ENCODE measurements at places on chromosomes 16 and 17.

DNA sequence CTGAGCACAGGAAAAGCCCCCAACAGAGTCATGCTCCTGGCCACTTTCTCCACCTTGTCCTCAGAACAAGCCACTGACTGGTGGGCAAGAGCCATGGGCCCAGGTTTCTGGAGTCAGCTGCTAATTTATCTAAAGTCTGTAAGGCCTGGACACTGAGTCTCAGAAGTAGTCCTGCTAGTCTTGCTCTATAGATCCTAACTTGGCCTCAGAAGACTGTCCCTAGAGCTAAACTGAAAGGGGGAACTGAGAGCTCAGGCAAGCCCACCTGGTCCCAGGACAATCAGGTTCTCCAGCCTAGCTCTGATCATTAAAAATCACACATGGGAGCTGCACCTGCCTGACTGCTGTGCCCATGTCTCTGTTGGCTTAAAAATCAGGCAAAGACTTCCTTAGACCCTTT, 485.8 kb downstream of the SLC39A11 start:
- DNase-seq, result no peak

- no peak for DNase-seq
Observed at GRCh38 chr16:7517496-7517895, 184.9 kb downstream of the RBFOX1 start.

- no peak for DNase-seq
Observed at GRCh38 chr16:582218-582613, 7.7 kb upstream of the RAB40C start.

- DNase-seq, result no peak
Observed at GRCh38 chr17:40462343-40463121, 19.3 kb downstream of the IGFBP4 start.

DNA sequence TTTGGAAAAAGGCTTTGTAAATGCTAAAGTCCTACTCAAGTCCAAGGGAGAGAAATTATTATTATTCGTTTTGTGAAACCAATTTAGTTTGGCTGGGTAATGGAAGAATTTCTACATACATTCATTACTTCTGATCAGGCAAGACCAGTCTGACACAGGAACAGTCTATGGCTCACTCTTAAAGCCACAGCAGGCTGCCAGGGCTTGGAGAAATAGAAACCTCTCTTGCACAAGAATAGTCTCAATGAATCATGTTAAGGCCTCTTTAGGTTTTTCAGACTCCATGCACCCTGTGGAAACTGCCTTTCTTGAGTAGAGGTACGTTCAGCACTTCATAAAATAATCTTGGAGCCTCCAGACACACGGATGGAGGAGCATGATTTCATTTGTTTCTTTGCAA, 167.7 kb downstream of the IRX3 start:
- DNase-seq, result no peak

DNA sequence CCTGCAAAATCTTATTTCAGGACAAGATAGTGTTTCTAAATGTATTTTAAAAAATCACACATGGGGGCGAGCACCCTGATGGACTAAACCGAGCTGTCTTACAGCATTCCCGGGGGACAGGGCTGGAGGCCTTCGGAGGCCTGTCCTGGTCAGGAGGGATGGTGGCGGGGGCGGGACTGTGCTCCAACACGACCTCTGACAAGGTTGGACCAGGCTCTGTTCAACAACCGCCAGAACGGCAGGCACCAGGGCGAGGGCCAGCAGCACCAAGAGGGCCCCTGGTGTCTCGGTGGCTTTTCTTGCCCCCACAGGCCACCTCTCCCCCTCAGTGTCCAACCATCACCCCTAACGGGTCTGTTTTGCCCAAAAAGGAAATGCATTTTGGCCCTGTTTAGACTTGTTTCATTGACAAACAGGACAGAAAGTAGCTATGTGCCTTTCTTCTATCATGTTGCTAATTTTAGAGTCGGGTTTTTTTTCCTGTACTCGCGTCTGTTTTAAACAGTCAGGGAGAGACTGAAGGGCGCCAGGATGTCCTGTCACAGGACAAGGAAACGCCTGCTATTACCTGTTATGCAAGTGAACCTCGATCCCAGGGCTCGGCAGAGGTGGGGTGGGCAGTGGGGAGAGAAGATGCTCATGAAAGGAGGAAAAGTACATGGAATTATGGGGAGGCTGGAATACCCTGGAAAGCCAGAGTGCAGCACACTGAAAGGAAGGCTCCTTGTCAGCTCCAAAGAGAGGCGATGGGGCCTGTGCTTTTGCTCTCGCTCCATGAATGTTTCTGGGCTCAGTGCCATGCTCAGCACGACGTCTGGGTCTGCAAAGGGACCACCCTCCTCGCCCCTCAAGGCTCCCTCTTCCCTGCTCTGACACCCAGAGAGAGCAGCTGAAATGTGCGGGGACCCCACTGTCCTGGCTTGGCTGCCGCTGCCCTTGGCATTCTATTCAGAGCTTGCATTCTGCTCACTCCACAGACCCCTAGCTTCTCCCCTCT, 11.9 kb downstream of the TMEM204 start:
- no peak for DNase-seq

GRCh38 chr16:11142261-11142630, 113.8 kb downstream of the SOCS1 start:
- no peak for DNase-seq

- DNase-seq, result no peak
Observed at GRCh38 chr17:63918305-63918704, 334 bp downstream of the GH1 start.

DNA sequence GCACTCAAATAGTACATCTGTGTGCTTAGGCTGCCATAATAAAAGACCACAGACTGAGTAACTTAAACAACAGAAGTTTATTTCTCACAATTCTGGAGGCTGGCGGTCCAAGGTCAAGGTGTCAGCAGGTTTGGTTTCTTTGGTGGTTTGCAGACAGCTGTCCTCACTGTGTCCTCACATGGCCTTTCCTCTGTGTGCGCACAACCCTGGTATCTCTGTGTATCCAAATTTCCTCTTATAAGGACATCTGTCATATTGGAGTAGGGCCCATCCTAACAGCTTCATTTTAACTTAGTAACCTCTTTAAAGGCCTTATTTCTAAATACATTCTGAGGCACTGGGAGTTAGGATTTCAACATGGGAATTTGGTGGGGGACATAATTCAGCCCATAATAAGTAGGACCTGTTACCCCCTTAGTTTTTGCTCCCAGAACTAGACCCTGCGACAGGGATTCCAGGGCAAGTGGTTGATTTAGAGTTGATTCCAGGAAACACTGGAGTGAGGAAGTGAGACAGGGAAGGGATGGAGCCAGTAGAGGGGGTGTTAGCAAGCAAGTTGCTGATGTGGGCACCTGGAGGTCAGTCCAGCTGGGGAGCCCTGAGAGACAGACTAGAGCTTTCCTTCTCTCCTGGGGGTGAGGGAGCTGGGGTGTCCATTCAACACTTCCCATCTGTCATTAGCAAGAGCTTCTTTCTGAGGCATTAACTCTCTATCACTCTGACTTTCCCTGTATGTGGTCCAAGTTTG, 10.9 kb upstream of the ALKBH5 start:
- no peak for DNase-seq

GRCh38 chr16:68915589-68915988, 72.3 kb downstream of the TANGO6 start:
- DNase-seq, result no peak

DNA sequence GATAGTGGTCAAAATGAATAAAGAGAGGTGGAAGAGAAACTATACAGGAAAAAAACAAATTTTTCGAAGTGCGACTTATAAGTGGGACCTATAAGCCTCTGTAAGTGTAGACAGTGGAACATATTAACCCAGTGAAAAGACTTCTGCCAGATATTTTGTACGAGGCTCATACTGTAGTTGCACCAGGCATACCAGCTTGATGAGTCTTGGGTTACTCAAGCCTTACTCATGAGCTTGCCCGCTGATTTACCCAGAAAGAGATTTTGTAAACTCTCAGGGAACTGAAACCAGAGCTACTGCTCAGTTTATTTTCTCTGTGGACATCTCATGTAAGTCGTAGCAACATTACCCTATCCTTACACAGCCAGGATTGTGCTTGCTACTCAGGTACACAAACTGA, 708.0 kb upstream of the SOX9 start:
- DNase-seq, result no peak

GRCh38 chr17:72943826-72944689, 148.4 kb downstream of the SLC39A11 start:
- DNase-seq, result no peak

DNA sequence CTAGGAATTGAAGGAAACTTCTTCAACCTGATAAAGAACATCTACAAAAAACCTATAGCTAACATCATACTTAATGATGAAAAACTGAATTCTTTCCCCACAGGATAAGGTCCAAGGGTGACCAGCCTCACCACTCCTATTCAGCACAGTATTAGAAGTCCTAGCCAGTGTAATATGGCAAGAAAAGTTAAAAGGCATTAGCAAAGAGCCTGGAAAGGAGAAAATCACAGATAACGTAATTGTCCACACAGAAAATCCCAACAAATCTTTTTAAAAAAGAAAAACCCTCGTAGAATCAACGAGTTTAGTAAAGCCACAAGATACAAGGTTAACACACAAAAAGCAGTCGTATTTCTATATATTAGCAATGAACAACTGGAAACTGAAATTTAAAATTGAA, 37.8 kb downstream of the MEAK7 start:
- no peak for DNase-seq

GRCh38 chr16:86085795-86086194, 186.8 kb downstream of the IRF8 start:
- DNase-seq, result no peak

DNA sequence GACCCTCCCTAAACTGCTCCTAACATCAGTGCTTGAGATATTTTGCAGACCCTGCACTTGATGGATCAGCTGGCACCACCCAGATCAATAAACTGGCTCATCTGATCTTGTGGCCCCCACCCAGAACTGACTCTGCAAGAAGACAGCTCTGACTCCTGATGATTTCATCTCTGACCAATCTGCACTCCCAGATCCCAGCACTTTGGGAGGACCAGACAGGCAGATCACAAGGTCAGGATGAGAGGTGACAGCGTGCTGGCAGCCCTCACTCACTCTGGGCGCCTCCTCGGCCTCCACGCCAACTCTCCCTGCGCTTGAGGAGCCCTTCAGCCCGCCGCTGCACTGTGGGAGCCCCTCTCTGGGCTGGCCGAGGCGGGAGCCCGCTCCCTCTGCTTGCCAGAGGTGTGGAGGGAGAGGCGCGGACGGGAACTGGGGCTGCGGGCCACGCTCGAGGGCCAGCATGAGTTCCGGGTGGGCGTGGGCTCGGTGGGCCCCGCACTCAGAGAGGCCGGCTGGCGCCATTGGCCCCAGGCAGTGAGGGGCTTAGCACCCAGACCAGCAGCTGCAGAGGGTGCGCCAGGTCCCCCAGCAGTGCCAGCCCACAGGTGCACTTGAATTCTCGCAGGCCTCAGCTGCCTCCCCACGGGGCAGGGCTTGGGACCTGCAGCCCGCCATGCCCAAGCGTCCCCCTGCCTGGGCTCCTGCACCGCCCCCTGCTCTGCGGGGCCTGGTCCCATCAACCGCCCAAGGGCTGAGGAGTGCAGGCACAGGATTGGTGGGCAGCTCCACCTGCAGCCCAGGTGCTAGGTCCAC, 2.4 kb upstream of the C16orf54 start:
- no peak for DNase-seq

GRCh38 chr17:58314706-58315015, 13.9 kb downstream of the TSPOAP1 start:
- DNase-seq, result no peak

DNA sequence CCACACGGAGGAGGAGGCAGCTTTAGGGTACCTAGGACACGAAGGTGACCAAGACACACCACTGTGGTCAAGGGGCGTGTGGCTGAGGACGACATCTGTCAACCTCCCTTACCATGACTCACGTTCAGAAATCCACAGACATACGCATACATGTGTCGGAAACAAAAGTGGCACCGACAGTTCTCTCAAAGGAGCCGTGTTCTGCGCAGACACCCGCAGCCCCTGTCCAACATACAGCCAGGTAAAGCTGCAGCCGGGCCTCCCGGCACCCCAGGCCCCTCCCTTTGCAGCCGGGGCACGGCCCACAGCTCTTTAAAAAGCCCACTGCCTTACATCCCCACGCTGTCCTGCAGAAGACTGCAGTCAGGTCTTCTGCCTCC, 40.5 kb upstream of the KLHDC4 start:
- no peak for DNase-seq

DNA sequence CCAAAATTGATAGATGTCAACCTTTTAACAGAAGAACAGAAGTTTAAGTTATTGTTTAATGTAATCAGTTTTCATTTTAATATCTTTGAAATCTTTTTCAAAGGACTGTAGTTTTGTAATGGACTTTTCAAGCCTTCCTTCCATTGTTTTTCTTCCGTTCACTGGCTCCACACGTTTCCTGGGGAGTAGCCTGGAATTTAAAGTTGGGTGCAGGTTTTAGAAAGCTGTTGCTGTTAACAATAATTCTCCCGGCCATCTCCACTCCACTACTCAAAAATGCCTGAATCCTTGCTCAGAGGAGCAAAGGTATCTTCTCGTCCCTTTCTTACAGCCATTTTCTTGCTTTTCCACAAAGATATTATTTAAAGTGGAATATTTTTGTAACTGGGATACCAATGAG, 4.7 kb upstream of the COQ7 start:
- no peak for DNase-seq

DNA sequence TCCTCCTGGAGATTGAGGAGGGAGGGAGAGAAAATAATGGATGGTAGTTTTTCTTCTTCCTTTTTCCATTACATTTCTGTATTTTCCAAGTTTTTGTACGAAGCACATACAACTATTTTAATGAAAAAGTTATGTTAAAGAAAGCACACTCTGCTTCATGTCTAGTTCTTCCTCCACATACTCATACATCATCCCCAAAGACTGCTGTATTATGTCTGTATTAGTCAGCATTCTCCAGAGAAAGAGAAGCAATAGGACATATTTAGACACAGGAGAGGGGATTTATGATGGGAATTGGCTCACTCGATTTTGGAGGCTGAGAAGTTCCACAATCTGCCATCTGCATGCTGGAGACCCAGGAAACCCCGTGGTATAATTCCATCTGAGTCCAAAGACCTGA, 10.1 kb upstream of the ACSM2A start:
- DNase-seq, result no peak

GRCh38 chr16:12201866-12202265, 225.3 kb downstream of the SNX29 start:
- DNase-seq, result no peak

- DNase-seq, result no peak
Observed at GRCh38 chr16:70553645-70554044, 30.0 kb downstream of the SF3B3 start.

- no peak for DNase-seq
Observed at GRCh38 chr17:51045621-51046020, 75.0 kb downstream of the SPAG9 start.

GRCh38 chr16:2983706-2984136, 3.5 kb upstream of the PKMYT1 start:
- DNase-seq, result no peak

- no peak for DNase-seq
Observed at GRCh38 chr16:9823510-9823909, 358.7 kb downstream of the GRIN2A start.

GRCh38 chr17:83189044-83190003, 109.9 kb downstream of the METRNL start:
- DNase-seq, result no peak

- no peak for DNase-seq
Observed at GRCh38 chr16:79466111-79466510, 134.4 kb downstream of the MAF start.

- no peak for DNase-seq
Observed at GRCh38 chr17:75899767-75900468, 3.2 kb upstream of the TRIM65 start.
